Pancreas (tissue), 10 donors: ENCODE measurements at places on chromosomes 7 and 10. TPM values are rescaled to one million over a fixed set of nuclear protein-coding genes. Genes with fewer than 3 reads are reported as not detected.

RARRES2 gene
- 247 TPM for total RNA-seq

PDE6C gene
- not detected for total RNA-seq

COL26A1 gene
- total RNA-seq = 1.2 TPM

MMD2 gene
- total RNA-seq = not detected

- no peak overlapping the region for H3K27ac ChIP-seq
- H3K27me3 ChIP-seq = no peaks in the 10 kb centered on the region
- no peaks in the 10 kb centered on the region for H3K36me3 ChIP-seq
- no peak overlapping the region for H3K4me3 ChIP-seq
- DNase-seq = no peak
Observed at GRCh38 chr10:125620401-125620800, 62.6 kb downstream of the TEX36 start.

DNA sequence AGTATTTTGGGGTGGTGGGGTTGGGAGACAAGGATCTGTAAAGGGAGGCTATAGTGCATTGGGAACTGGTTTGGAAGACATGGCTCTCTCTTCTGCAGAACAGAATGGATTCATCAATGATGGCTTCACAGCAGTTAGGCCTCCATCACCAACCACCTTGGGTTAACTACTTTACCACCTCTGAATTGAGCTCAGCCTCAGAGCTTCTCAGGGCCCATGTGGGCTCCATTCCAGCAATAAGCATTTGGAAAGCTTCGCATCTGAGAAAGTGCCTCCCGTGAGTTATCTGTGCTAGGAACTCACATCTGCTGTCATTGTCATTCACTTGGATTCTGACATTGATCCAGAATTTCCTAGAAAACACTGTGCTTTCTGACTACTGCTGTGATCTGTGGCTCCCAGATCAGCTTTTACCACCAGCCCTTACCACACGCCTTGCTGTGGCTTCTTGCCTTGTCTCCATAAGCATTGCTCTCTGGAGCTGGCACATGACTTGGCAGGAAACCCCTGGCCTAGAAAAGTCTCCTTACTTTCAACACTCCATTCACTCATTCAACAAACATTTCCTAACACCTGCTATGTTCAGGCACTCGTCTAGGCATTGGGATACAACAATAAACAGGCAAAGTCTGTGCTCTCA lies 70.7 kb upstream of the ADO start:
- no peak overlapping the region for H3K4me3 ChIP-seq
- no peak overlapping the region for H3K27ac ChIP-seq
- no peak for DNase-seq
- H3K36me3 ChIP-seq = no peaks in the 10 kb centered on the region
- H3K4me1 ChIP-seq = no peaks in the 10 kb centered on the region

GRCh38 chr7:123871998-123872867 lies 27.3 kb downstream of the HYAL4 start:
- DNase-seq = peak; percentile 49
- H3K4me3 ChIP-seq = no peak overlapping the region
- no peaks in the 10 kb centered on the region for H3K27me3 ChIP-seq
- no peaks in the 10 kb centered on the region for H3K36me3 ChIP-seq
- H3K27ac ChIP-seq = no peak overlapping the region
- H3K4me1 ChIP-seq = no peaks in the 10 kb centered on the region

GRCh38 chr10:51244748-51245490 lies 170.6 kb downstream of the PRKG1 start:
- H3K4me3 ChIP-seq = no peak overlapping the region
- no peaks in the 10 kb centered on the region for H3K36me3 ChIP-seq
- H3K27ac ChIP-seq = no peak overlapping the region
- no peak for DNase-seq

GRCh38 chr7:29288181-29289091 lies 93.9 kb downstream of the CHN2 start:
- no peak for DNase-seq
- H3K27ac ChIP-seq = no peak overlapping the region
- no peaks in the 10 kb centered on the region for H3K36me3 ChIP-seq
- peaks cover 28% of the 10 kb centered on the region for H3K4me1 ChIP-seq

GRCh38 chr10:87608756-87609155 lies 50.9 kb upstream of the PAPSS2 start:
- no peak for DNase-seq
- no peaks in the 10 kb centered on the region for H3K36me3 ChIP-seq
- no peak overlapping the region for H3K4me3 ChIP-seq
- H3K27me3 ChIP-seq = no peaks in the 10 kb centered on the region
- no peak overlapping the region for H3K27ac ChIP-seq

GRCh38 chr10:49082766-49083165 lies 32.6 kb downstream of the VSTM4 start:
- no peaks in the 10 kb centered on the region for H3K27me3 ChIP-seq
- H3K27ac ChIP-seq = no peak overlapping the region
- no peaks in the 10 kb centered on the region for H3K4me1 ChIP-seq
- no peaks in the 10 kb centered on the region for H3K36me3 ChIP-seq
- no peak overlapping the region for H3K4me3 ChIP-seq
- DNase-seq = no peak

- no peak overlapping the region for H3K4me3 ChIP-seq
- H3K4me1 ChIP-seq = no peaks in the 10 kb centered on the region
- DNase-seq = no peak
- H3K36me3 ChIP-seq = no peaks in the 10 kb centered on the region
- H3K27ac ChIP-seq = no peak overlapping the region
Observed at GRCh38 chr7:127973832-127974231, 57.4 kb downstream of the LRRC4 start.

DNA sequence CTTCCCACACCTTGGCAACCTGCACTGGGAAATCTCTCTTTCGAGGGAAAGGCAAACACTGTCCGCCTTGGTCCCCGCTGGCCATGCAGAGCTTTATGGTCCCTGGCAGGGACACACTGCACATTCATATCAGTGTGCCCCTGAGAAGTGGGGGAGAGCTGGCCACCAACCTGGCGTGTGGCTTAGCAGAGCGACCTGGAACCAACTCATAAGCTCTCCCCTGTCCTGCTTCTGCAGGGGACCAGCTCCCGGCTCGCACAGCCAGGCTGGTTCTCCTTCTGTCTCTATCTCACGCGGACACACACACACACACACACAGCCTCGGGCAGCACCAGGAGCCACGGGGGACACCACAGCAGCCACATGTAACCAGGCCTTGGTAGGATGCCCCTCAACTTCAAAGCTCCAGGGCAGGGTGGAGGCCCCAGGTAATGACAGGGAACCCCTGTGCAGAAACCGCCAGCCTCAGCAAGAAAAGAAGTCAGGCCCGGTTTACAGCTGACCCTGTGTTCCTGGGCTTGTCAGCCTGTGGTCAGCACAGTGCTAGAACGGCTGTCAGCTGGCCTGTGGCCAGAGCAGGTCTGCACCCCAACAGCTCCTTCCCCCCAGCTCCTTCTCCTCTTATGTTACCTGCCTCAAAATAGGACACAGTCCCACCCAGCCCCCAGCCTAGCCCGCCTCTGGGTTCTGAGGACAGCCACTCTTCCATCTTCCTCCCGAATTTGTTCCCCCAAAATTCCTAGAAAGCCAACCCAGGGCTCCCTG lies 69.3 kb downstream of the OAT start:
- no peak for DNase-seq
- H3K27ac ChIP-seq = no peak overlapping the region
- no peak overlapping the region for H3K4me3 ChIP-seq
- H3K27me3 ChIP-seq = no peaks in the 10 kb centered on the region

DNA sequence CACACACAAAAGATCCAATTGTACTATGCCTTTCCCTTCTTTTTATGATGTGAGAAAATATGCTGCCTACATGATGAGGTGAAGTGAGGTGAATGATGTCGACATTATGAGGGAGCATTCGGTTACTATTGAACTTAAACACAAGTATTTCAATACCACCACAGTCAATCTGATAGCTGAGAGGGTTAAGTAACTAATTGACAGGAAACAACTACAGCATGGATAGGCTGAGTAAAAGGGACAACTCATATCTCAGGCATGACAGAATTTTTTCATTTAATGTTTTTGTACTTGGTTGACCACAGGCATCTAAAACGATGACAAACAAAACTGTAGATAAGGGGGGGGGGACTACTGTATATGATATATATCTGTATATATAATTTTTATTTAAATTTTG lies 488.9 kb downstream of the SH2D4B start:
- H3K36me3 ChIP-seq = no peaks in the 10 kb centered on the region
- H3K27ac ChIP-seq = no peak overlapping the region
- no peak for DNase-seq
- no peaks in the 10 kb centered on the region for H3K4me1 ChIP-seq
